Endothelial cell (in vitro differentiated cells): ENCODE measurements at places on chromosomes 2 and 18. TPM values are rescaled to one million over a fixed set of nuclear protein-coding genes. Genes with fewer than 3 reads are reported as not detected.

- peaks cover 24% of the 10 kb centered on the region for H3K4me1 ChIP-seq
- no peak overlapping the region for H3K27ac ChIP-seq
- H3K4me3 ChIP-seq: peak overlapping the region; percentile 60
- H3K27me3 ChIP-seq: peaks cover 4% of the 10 kb centered on the region
Observed at GRCh38 chr2:98821629-98822135, 90.8 kb upstream of the MGAT4A start.

GRCh38 chr2:158890296-158890905 is 78.0 kb upstream of the TANC1 start:
- H3K36me3 ChIP-seq: no peaks in the 10 kb centered on the region
- no peaks in the 10 kb centered on the region for H3K27me3 ChIP-seq
- no peak overlapping the region for H3K27ac ChIP-seq
- H3K4me1 ChIP-seq: no peaks in the 10 kb centered on the region

DNA sequence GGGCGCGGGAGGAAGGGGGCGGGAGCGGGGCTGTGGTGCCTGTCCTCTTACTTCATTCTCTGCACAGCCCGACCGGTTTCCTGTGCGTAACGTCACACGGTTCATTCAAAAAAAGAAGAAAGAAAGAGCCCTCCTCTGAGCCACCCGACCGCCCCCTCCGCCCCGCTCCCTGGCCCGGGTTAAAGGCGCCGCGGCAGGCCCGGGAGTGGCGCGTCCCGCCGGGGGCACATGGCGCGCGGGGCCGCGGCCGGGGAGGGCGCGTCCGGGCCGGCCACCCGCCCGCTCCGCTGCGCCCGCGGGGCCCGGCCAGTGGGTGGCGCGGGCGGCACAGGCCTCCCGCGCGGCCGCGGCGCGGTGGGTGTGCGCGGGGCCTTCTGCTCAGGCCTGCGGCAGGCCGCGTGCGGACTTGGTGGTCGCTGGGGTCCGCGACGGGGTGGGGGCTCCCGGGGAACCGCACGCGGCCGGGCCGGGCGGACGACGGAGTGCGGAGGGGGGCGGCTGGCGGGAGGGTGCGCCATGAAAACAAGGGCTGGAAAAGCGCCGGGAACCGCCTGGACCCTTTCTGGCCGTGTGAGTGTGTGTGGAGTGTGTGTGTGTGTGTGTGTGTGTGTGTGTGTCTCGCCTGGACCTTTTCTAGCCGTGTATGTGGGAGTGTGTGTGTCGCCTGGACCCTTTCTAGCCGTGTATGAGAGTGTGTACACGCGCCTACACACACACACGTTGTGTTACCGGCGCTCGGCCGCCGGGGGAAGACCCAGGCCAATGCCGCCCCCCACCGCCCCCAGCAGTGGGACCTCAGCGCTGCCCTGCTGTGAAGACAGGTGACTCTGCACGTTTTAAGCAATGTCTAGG is 780 bp upstream of the BCL2 start:
- peak overlapping the region; percentile 96 for H3K4me3 ChIP-seq
- DNase-seq: peak; percentile 66
- peaks cover 17% of the 10 kb centered on the region for H3K27me3 ChIP-seq
- peaks cover 12% of the 10 kb centered on the region for H3K36me3 ChIP-seq
- peak overlapping the region; percentile 75 for H3K27ac ChIP-seq

GRCh38 chr2:175874291-175874690 is 127.8 kb downstream of the LNPK start:
- no peak for DNase-seq
- no peak overlapping the region for H3K4me3 ChIP-seq
- no peaks in the 10 kb centered on the region for H3K36me3 ChIP-seq
- H3K27me3 ChIP-seq: peaks cover 2% of the 10 kb centered on the region
- no peak overlapping the region for H3K27ac ChIP-seq

GRCh38 chr2:224325941-224326340 is 76.0 kb downstream of the FAM124B start:
- H3K4me1 ChIP-seq: peaks cover 15% of the 10 kb centered on the region
- no peak for DNase-seq
- peaks cover 5% of the 10 kb centered on the region for H3K27me3 ChIP-seq
- H3K36me3 ChIP-seq: peaks cover 3% of the 10 kb centered on the region

DNA sequence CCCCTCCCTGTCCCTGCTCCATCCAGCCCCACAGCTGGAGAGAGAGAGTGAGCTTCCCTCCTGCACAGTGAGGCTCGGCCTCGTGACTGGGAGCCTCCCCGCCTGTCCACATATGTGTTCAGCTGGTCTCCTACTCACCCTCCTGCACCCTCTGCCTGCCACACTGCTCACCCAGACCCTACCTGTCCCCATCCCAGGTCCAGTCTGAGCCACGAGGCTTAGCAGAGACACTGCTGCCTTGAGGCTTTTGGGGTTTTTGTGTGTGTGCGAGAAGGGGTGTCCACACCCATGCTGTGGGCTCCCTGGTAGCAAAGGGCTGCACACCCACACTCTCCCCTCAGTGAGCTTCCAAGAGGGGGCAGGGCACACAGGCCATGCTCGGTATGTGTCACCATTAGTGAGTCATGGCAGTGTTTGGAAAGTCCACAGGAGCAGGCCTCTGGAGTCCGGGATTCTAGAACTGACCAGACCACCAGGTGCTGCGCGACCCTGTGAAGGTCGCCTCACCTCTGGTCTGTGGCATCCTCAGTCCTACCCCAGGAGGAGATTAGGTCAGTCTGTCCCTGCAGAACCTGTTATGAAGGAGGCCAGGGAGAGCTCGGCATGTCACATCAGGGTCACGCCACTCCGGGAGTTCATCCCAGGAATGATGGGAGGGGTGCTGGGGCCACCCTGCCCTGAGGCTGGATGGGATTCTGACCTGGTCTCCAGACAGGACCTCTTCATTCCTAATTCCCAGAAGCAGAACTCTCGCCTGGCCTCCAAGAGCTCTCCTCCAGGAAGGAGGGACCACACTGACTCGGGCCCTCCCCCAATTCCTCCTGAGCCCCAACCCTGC is 39.9 kb upstream of the SMAD7 start:
- H3K4me1 ChIP-seq: peaks cover 11% of the 10 kb centered on the region
- H3K4me3 ChIP-seq: no peak overlapping the region
- DNase-seq: no peak
- peaks cover 10% of the 10 kb centered on the region for H3K27me3 ChIP-seq
- no peaks in the 10 kb centered on the region for H3K36me3 ChIP-seq

DNA sequence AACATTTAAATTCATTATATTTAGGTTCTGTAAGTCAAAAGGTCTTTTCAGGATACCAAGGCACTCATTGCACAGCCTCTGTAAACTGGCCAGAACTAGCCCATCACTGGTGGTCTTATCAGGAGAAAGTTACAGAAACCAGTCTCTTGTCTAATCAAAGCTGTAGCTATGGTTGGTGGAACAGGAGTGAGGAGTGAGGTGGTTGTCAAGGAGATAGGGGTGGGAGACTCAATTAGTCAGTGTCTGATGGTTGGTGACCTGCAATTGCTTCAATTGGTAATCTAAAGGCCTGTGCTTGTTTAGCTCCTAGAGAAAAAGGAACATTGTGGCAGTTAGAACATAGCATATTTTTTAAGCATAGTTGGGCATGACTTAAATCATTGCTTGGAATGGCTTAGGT is 458.6 kb upstream of the CDH2 start:
- H3K4me3 ChIP-seq: no peak overlapping the region
- H3K27ac ChIP-seq: no peak overlapping the region
- H3K4me1 ChIP-seq: no peaks in the 10 kb centered on the region

DNA sequence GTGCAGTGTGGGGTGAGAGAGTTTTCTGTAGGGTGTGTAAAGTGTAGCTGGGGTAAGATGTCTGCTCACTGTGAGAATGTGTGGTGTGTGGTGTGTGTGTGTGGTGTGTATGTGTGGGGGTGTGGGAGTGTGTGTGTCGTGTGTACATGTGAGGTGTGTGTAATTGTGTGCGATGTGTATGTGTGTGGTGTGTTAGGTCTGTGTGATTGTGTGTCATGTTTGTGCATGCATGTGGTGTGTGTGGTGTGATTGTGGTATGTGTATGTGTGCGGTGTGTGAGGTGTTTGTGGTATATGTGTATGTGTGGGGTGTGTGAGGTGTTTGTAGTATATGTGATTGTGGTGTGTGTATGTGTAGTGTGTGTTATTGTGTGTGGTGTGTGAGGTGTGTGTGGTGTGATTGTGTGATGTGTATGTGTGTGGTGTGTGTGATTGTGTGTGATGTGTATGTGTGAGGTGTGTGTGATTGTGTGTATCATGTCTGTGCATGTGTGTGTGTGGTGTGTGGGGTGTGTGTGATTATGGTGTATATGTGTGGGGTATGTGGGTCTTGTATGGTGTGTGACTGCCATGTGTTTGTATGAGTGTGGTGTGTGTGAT is 241.7 kb upstream of the HDAC4 start:
- DNase-seq: no peak
- peaks cover 2% of the 10 kb centered on the region for H3K27me3 ChIP-seq
- no peak overlapping the region for H3K4me3 ChIP-seq
- no peaks in the 10 kb centered on the region for H3K4me1 ChIP-seq

DNA sequence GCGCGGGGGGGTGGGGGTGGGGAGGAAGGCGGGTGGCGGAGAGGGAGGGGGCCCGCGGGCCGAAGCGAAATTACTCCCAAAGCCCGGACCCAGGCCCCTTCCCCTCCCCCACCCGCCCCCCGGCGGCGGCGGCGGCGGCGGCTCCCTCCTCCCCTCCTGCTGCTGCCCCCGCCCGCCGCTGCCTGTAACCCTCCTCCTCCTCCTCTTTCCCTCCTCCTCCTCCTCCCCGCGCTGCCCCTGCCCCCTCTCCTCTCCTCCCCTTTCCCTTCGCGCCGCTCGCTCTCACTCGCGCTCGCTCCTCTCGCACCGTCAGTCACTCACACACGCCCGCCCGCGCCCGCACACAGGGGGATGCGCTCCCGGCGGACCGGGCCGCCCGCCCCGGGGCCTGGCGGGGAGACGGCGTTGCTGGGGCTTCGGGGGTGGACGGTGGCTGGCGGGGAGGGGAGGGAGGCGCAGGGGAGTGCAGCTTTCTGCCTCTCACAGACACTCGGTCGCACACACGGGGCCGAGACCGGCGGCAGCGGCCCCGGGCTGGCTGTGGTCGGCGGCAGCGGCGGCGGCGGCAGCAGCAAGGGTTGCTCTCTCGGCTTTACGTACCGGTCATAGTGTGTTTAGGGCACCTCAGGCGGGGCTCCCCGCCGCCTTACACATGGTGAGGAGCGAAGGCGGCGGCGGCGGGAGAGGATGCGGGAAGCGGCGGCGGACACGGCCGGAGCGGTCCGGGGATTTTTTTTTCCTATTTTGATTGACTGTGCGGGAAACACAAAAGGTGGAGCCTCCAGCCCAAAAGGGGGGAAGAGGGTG is 405 bp downstream of the SP3 start:
- H3K27ac ChIP-seq: peak overlapping the region; percentile 94
- peak overlapping the region; percentile 96 for H3K4me3 ChIP-seq
- peaks cover 32% of the 10 kb centered on the region for H3K4me1 ChIP-seq
- H3K27me3 ChIP-seq: peaks cover 15% of the 10 kb centered on the region
- peak; percentile 87 for DNase-seq

- H3K4me1 ChIP-seq: peaks cover 20% of the 10 kb centered on the region
- no peak for DNase-seq
- peaks cover 5% of the 10 kb centered on the region for H3K27me3 ChIP-seq
- no peaks in the 10 kb centered on the region for H3K36me3 ChIP-seq
Observed at GRCh38 chr2:60070736-60071489, 482.5 kb downstream of the BCL11A start.

DNA sequence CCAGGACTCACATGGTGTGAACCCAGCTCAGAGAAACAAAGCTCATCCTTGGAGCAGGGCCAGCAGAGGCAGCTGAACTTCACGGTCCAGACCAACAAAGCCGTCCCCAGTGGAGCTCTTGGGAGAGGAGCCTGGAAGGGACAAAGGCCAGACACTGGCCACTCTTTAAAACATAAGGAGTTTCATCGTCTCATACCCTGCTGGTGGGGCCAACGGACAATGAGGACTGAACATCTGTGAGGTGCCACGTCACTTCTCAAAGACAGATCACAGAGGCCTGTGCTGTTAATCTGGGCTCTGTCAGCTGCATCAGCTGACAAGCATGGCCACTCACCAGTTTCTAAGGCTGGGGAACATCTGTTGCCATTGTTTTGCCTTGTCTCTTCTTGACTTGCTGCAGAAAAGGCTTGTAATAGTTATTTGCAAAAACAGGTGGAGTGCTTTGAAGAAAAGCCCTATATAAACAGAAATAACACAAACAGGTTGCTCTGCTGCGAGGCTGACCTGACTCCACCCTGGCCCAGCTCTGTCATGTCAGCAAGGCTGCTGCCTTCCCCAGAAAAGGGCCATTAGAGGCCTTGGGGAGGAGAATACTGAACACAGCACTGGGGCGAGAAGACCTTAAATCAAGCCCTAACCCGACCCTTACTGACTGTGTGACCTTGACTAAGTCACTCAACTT is 68.1 kb upstream of the DAPL1 start:
- peaks cover 7% of the 10 kb centered on the region for H3K27me3 ChIP-seq
- H3K36me3 ChIP-seq: no peaks in the 10 kb centered on the region
- H3K4me1 ChIP-seq: peaks cover 12% of the 10 kb centered on the region
- no peak overlapping the region for H3K4me3 ChIP-seq

- no peaks in the 10 kb centered on the region for H3K36me3 ChIP-seq
- no peaks in the 10 kb centered on the region for H3K4me1 ChIP-seq
- H3K27me3 ChIP-seq: peaks cover 6% of the 10 kb centered on the region
- no peak overlapping the region for H3K4me3 ChIP-seq
- no peak for DNase-seq
Observed at GRCh38 chr2:9830685-9831410, 12.4 kb upstream of the TAF1B start.

- no peak overlapping the region for H3K27ac ChIP-seq
- H3K4me3 ChIP-seq: no peak overlapping the region
- peaks cover 4% of the 10 kb centered on the region for H3K27me3 ChIP-seq
Observed at GRCh38 chr2:225002656-225003045, 39.6 kb downstream of the DOCK10 start.

DNA sequence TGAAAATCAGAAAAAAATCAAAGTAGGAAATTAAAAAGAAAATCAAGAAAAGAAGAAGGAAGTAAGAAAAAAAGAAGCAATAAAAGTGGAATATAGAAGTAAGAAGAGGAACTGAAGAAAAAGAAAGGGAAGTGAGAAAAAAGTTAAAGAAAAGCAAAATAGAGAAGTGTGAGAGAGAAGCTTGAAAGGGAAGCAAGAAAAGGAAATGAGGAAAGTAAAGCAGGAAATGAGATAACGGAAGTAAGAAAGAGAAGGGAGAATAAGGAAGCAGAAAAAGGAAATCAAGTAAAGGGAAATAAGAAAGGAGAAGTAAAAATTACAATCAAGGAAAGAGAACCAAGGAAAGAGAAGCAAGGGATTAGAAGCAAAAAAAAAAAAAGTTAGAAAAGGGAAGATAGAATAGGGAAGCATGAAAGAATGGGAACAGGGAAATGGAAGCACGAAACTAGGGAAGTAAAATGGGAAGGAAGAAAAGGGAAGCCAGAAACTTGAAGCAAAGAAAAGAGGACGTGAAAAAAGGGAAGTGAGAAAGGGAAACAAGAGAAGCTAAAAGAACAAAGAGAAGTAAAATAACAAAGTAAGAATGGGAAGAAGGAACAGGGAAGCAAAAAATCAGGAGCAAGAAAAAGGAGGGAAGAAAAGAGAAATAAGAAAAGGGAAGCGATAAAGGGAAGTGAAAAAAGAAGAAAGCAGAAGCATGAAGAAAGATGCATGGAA is 243.3 kb upstream of the NCKAP5 start:
- peaks cover 7% of the 10 kb centered on the region for H3K27me3 ChIP-seq
- no peak overlapping the region for H3K27ac ChIP-seq
- H3K4me1 ChIP-seq: no peaks in the 10 kb centered on the region
- no peaks in the 10 kb centered on the region for H3K36me3 ChIP-seq
- DNase-seq: no peak
- H3K4me3 ChIP-seq: no peak overlapping the region

Gene MRPL44
- total RNA-seq: 25.7 TPM

Gene ALLC
- 0.26 TPM for total RNA-seq

Gene UPP2
- not detected for total RNA-seq

Gene MARCO
- total RNA-seq: not detected

Gene SLC11A1
- not detected for total RNA-seq

Gene SULT1C4
- 22.6 TPM for total RNA-seq
